ENCODE measurements at places on chromosomes 11 and 22.
A peak's percentile ranks its signal among the peaks of the same experiment; 100 is the strongest.

DNA sequence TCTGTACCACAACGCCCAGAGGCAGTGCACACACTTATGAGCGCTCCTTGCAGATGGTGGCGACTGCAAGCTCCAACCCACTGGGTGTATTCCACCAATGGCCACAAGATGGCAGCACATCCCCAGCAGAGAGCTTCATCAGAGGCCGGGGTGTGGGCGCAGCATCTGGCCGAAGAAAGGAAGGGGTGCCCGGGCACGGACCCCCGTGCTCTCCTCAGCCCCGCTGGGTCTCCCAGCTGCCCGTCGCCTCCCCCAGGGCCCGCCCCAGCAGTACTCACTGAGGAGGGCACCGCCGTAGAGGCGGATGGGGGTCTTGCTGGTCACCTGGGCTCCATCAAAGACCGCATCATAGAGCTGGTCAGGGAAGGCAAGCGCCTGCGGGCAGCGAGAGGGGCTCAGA lies 14.2 kb downstream of the TP53I11 start:
- peak; percentile 87 for DNase-seq

DNA sequence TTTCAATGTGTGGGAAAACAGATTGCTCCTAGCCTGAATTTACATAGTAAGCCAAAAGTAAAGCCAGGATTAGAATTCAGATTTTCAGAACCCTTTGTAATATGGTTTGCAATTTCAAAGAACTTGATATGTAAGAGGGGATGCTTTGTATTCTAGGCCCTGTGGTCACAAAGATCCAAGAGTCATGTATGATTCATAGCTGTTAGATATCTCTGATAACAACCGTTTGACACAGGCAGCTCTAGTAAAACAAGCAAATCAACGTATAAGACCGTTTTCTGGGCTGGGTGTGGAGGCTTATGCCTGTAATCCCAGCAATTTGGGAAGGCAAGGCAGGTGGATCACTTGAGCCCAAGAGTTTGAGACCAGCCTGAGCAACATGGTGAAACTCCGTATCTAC lies 79.6 kb downstream of the EMSY start:
- no peak for DNase-seq

DNA sequence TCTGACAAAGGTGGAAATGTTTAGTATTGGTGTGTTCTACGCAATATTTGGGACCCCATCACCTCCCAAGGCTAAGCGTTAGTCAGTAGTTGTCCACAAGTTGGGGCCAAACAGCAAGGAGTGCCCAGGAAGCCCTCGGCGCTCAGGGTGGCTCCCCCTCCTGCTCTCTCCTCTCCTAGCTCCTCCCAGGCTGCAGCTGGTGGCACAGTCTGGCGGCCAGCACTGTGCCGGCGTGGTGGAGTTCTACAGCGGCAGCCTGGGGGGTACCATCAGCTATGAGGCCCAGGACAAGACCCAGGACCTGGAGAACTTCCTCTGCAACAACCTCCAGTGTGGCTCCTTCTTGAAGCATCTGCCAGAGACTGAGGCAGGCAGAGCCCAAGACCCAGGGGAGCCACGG lies 16.8 kb downstream of the CD5 start:
- no peak for DNase-seq

DNA sequence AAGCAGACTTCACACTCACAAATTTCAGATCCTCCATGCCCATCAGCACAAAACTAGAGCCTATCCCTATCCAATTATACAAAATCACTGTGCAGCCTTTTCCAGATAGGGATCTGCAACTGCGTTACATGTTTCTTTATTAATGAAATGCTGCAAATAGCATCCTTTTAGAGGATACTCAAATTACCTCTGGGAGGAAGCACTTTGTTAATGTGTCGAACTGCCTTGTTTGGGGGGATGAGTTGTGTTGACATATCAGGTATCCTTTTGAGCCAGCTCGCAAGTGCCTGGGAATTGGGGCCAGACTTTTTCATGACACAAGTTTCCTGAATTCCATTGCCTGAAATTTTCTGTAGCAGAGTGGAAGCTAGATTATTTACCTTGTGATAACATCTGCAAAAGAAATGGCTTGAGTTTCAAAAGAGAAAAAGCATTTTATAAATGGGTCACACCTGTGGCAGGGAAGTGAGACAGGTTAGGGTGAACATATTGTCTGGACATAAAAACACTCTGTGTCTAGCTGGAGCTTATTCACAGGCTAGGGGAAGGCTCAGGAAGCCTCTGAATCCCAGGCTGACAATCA lies 299.1 kb upstream of the MTNR1B start:
- no peak for DNase-seq

- no peak for DNase-seq
Observed at GRCh38 chr11:122664188-122664587, 8.7 kb downstream of the UBASH3B start.

DNA sequence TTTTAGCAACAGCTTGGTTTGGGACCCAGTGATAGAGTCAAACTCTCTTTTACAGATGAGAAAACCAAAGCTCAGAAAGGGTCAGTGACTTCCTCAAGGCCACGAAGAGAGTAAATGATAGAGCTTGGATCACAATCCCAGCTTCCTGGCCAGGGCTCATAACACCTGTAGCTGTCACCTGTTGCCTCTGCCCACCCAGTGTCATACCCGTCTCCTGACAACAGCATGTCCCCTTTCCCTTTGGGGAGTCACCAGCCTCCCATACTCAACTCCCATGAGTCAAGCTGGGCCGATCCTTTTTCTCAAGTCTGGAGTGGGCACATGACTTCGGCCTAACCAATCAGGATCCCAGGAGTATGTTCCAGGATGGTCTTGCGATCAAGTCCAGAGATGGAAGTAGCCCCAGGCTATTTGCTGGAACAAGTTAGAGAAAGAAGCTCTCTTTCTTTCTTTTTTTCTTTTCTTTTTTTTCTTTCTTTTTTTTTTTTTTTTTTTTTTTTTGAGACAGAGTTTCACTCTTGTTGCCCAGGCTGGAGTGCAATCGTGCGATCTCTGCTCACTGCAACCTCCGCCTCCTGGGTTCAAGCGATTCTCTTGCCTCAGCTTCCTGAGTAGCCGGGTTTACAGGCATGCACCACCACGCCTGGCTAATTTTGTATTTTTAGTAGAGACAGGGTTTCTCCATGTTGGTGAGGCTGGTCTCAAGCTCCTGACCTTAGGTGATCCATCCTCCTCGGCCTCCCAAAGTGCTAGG lies 27.8 kb upstream of the MYH9 start:
- DNase-seq: no peak

GRCh38 chr11:86668929-86669328 lies 3.5 kb downstream of the ME3 start:
- no peak for DNase-seq

DNA sequence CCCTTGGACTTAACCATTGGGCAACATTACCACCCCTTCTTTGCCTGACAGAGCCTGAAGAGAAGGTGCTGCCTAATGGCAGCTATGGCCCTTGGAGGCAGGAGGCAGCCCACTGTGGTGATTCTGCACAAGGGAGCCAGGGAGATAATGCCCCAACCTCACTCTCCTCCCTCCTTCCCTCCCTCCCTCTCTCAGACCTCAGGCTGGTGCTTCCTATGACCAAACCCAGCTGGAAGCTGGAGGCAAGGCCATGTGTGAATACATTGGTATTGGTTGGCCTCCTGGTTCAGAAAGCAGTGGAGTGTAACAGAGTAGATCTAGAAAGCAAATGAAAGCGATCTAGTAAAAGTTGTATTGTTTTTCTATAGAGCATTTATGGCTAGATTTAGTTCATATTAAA lies 233.1 kb downstream of the CSNK2A3 start:
- no peak for DNase-seq

DNA sequence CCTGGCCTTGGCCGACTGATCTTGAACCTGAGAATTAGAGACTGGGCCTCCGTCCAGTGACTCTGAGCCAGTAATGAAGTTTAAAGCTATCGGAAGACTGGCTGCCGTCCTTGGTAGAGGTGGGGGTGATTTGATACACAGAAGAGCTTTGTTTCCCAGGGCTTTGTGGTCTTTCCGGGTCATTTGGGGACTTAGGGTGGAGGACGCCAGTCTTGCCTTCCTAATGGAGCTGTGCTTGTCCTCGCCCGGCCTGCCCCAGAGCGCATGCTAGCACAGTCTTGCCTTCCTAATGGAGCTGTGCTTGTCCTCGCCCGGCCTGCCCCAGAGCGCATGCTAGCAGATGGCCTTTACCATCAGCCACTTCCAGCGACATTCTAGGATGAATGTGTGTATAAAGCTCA lies 65.8 kb downstream of the ST3GAL4 start:
- no peak for DNase-seq

- no peak for DNase-seq
Observed at GRCh38 chr11:66567787-66568123, 651 bp downstream of the CTSF start.

GRCh38 chr11:61812736-61813411 lies 3.9 kb downstream of the FADS1 start:
- DNase-seq: no peak

- DNase-seq: no peak
Observed at GRCh38 chr11:3087821-3088800, 30.9 kb upstream of the CARS1 start.

DNA sequence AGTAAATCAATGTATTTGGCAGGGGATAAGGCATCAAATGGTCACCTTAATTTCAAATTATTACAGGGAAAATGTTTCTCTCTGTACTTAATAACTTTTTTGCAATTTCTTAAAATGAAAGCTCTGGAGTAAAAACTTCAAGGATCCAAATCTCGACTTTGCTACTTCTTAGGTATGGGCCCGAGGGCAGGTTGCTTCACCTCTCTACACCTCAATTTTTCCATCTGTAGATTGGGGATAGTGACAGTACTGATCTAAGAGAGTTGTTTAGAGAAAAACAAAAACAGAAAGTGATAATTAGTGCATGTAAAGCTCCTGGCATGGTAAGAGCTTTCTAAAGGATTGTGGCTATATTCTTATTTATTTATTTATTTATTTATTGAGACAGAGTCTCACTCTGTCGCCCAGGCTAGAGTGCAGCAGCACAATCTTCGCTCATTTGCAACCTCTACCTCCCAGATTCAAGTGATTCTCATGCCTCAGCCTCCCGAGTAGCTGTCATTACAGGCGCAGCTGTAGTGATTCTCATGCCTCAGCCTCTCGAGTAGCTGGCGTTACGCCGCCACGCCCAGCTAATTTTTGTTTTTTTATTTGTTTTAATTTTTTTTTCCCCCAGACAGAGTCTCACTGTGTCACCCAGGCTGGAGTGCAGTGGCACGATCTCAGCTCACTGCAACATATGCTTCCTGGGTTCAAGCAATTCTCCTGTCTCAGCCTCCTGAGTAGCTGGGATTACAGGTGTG lies 2.3 kb upstream of the TFIP11 start:
- DNase-seq: no peak

GRCh38 chr11:29300420-29300819 lies 716.4 kb downstream of the KCNA4 start:
- DNase-seq: no peak

- DNase-seq: no peak
Observed at GRCh38 chr11:60934790-60935605, 10.7 kb downstream of the TMEM132A start.

DNA sequence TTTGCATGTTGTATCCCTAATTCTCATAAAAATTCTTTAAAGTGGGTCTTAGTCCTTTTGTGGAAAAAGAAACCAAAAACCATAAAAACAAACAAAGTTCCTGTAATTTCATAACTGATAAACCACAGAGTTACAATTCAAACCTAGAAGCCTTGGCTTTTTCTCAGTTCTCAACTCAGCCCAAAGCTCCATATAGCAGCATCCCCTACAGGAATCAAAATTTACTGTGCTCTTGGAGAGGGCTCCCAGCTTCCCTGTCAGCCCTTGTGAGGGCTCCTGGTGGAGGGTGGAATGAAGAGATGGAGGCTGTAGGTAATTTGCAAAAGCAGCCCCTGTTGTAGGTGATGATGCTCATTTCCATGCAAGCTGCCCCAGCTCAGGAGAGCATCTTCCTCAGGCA lies 506.1 kb upstream of the KIRREL3 start:
- no peak for DNase-seq

GRCh38 chr11:102614485-102614884 lies 10.6 kb downstream of the MMP20 start:
- DNase-seq: no peak

GRCh38 chr11:134452838-134453155 lies 40.8 kb upstream of the B3GAT1 start:
- no peak for DNase-seq

GRCh38 chr22:20813056-20813455 lies 39.1 kb downstream of the SERPIND1 start:
- DNase-seq: no peak

GRCh38 chr22:46569848-46570695 lies 32.7 kb upstream of the CELSR1 start:
- no peak for DNase-seq

DNA sequence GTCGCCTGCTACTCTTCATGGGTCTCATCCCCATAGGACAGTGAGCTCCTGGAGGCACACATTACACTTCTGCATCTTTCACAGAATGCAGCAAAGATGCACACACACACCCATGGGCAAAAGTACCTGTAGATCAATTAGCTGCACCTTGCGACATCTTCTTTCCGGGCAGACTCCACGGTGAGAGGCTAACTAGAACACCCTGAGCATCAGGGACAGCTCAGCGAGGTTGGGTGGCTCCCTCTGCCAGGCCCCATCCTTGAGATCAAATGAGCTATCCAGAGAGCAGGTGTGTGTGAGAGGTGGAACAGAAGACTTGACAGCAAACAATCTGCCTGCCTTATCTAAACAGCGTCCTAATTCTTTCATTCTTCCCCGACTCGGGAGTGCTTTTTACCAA lies 96.1 kb upstream of the BID start:
- no peak for DNase-seq

DNA sequence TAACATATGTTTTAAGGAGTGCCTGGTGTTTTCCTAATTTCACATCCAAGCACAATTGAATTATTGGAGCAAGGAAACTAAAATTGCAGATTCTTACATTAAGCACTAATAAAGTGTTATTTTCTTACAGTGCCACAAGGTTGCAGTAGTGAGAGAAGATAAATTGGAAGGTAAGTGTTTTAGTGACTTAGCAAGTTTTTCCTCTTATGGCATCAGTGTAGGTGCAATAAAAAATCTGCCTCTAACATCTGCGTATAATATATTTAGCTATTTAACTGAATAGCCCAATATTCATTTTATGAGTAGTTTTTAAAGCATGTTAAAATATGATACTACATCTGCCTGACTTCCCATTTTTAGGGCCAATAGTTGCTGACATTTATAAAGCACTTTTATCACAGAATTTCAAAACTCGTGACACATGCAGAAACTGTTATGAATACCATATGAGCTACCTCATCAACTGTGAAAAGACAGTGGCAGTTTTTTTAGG lies 19.0 kb downstream of the POLD3 start:
- DNase-seq: peak; percentile 41

- no peak for DNase-seq
Observed at GRCh38 chr11:117881217-117881616, 4.8 kb upstream of the FXYD6 start.

DNA sequence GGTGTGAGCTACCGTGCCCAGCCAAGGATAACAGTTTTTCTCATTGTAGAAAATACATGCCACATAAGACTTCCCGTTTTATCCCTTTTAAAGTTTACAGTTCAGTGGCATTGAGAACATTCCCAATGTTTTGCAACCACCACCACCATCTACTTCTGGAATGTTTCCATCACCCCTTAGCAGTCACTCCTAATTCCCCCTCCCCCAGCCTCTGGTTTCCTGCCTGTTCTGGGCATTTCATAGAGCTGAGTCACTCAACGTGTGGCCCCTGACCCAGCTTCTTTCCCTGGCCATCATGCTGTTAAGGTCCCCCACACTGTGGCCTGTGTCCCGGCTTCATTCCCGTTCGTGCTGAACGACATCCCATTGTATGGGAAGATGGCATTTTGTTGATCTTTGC lies 30.7 kb downstream of the FGF4 start:
- DNase-seq: no peak

GRCh38 chr22:46150655-46151477 lies 540 bp downstream of the PPARA start:
- DNase-seq: no peak

All from Ammon's horn (tissue), 1 donor.